AG09319 (cell line): ENCODE measurements at places on chromosomes 16 and 17.

DNA sequence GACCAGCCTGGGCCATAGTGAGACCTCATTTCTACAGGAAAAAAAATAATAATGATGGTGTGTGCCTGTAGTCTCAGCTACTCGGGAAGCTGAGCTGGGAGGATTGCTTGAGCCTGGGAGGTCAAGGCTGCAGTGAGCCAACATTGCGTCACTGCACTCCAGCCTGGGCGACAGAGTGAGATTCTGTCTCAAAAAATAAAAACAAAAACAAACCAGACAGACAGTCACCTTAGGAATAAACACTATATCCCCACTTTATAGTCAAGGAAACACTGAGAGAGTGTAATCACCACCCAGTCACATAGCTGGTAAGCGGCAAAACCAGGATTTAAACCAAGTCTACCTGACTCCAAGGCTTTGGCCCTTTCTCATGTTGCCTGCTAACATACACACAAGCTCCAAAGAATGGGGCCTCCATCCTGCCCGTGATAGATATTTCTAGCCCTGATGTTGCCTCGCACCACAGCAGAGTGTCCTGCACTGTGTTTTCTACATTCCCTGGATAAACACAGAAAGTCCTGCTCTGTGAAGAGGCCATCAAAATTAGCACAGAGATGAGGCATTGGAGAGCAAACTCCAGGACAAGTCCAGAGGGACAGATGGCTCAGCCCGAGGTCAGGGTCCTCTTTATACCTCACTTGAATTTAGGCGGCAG is 66.1 kb upstream of the SMURF2 start:
- DNase-seq, result no peak

- DNase-seq, result no peak
Measured at GRCh38 chr17:29905086-29905878, 24.7 kb downstream of the SSH2 start.

GRCh38 chr17:954431-955164 is 25.0 kb downstream of the NXN start:
- no peak for DNase-seq

- no peak for DNase-seq
Measured at GRCh38 chr16:23595246-23595950, 718 bp downstream of the NDUFAB1 start.

- no peak for DNase-seq
Measured at GRCh38 chr17:43613917-43614316, 47.8 kb downstream of the MEOX1 start.
